ENCODE measurements at places on chromosomes 6 and 20.

DNA sequence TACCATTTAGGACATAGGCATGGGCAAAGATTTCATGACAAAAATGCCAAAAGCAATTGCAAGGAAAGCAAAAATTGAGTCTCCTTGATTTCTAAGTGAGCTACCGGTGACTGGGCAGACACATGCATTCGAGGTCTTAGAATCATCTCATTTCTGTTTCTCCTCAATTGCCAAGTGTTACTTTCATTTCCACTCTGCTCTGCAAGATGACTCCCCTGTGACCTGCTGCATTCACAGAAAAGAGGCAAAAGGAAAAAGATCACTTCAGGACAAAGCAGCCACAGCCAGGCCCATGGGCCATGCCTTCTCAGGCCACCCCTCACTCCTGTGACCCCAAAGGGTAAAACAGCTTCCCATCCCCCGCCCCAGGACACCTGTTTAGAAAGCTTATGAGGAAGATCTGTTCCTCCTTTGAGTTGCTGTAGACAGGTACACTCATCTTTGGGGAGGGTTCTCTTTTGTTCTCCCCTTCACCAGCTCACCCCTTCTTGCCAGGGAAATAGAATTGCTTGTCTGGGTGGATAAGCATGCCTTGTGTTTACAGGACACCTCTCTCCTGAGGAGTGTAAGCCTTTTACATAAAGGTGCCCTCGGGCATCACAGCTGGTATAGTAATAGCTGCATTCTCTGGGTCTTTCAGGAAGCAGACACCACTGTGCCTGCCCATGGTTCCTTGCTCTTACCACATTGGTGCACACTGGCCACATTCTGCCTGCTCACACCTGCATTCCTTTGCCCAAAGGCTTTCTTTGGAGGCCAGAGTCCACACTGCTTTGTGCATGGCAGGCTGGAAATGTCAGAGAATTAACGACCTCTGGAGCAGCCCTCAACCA, 105.0 kb downstream of the SLC24A3 start:
- no peak for DNase-seq

GRCh38 chr6:170041526-170041925, 249.4 kb downstream of the DLL1 start:
- DNase-seq = no peak

GRCh38 chr20:14410869-14411555, 73.6 kb upstream of the FLRT3 start:
- DNase-seq = no peak

DNA sequence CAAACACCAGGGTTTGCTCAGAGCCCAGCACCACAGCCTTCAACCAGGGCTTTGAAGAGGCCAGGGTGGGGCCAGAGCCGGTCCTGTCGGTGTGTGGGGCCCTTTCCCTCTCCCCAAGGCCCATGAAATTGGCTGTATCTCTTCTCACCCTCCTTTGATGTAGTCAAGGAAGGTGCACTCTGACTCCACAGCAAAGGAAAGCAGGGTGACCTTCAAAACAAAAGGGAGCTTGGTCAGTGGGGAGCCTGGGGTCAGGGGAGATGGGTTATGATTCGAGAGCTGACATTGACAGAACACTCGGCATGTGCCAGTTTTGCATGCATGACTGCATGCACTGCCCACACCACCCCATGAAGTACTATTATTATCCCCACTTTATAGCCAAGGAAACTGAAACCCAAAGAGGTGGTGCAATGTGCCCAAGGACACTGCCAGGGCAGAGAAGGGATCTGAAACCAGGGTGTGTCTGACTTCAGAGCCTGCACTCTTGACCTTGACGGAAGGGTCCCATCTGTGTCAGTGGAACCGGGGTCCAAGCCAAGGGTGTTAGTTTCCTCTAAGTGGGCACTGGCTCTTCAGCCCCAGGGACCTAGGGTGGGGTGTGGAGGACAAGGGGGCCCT, 55.4 kb downstream of the RAB44 start:
- DNase-seq = no peak

- no peak for DNase-seq
These were observed 320.7 kb downstream of the CBLN4 start for GRCh38 chr20:55684578-55684977.

GRCh38 chr6:111794727-111795452, 78.4 kb downstream of the FYN start:
- DNase-seq = no peak

- DNase-seq = no peak
These were observed 20.2 kb downstream of the GMEB2 start for GRCh38 chr20:63606686-63607085.

GRCh38 chr6:41066867-41067304, 5.3 kb downstream of the OARD1 start:
- DNase-seq = peak; percentile 79

DNA sequence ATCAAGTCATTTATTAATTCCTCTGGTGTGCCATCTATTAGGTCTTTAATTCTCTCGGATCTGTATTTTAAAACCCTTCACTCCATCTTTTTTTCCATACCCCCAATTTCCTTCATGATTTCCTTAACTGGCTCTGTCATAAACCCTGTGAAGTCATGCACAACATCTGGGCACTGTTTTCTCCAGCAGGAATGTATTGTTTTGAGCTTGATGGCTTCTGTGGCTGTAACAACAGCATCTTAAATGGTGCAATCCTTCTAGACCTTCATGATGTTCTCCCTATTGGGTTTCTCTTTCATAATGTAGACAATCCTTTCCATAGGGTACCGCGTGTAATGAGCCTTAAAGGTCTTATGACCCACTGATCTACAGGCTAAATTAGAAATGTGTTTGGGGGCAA, 29.0 kb downstream of the CDK19 start:
- no peak for DNase-seq

DNA sequence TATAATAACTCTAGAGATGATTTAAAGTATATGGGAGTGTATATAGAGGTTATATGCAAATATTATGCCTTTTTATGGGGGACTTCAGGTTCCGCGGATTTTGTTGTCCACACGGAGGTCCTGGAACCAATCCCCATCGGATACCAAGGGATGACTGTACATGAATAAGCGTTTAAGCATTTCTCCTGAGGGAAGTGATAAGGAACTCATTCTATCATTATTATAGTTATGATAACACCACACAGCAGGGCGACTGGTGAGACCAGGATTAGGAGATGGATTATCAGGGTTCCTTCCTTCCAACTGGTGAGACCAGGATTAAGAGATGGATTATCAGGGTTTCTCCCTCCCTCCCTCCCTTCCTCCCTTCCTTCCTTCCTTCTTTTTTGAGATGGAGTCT, 6.6 kb downstream of the ECI2 start:
- no peak for DNase-seq

GRCh38 chr20:38059832-38060231, 26.3 kb downstream of the RPRD1B start:
- no peak for DNase-seq

GRCh38 chr20:9200620-9201019, 131.7 kb downstream of the PLCB4 start:
- no peak for DNase-seq

GRCh38 chr6:11142296-11143027, 30.9 kb upstream of the ERVFRD-1 start:
- no peak for DNase-seq

DNA sequence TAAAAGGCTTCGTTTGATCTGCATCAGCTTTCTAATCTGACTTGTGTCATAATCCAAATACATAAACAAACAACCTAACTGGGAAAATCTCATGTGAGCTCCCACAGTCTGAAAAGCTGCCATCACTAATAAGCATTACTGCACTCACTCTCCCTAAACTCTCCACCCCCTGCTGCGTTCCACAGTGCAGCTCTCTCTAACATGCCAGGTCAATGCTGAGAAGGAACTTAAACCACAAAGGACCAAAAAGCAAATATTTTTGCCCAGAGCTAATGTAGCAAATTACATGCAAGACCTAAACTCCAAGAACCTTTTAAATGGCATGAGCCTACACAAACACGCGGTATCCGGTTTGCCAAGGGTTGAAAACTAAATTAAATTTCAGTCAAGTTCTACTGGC, 542.3 kb upstream of the JARID2 start:
- DNase-seq = no peak

GRCh38 chr20:56810141-56810540, 181.0 kb downstream of the TFAP2C start:
- DNase-seq = no peak

GRCh38 chr6:71321314-71321713, 32.7 kb downstream of the OGFRL1 start:
- DNase-seq = no peak

DNA sequence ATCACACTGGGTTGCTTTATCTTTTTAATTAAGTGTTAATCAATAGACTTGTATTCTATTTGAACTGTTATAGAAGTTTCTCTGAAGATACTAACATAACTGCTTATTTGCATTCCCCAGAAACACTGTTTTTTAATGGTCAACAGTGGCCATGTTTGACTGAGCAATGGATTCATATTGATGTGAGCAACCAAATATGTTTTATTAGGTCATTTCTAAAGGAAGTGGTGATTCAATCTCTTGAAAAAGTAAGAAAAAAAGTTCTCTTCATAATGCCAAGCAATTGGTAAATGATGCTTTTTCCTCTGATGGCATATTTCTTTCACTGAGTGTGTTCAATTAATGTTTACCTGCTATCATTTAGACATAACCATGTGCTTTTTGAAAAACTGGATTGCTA, 593.0 kb upstream of the CITED2 start:
- no peak for DNase-seq

- DNase-seq = peak; percentile 48
These were observed 843 bp downstream of the FBXO9 start for GRCh38 chr6:53066077-53066417.

DNA sequence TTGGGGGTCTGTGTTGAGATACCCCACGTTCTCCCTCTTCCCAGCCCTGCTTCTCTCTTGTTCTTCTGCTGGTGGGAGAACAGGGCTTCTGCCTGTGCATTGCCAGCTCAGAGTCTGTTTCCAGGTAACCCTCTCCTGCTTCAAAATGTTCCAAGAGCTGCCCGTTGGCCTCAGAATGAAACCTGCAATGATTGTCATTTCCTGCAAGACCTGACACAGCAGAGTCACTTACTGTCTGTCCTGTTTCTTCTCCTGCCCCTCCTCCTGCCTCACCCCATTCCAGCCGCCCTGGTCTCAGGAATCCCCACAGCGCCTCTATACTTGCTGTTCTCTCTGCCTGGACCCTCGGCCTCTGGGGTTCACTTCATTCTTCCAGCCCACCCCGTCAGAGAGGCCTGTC, 81.4 kb upstream of the ARID1B start:
- DNase-seq = no peak

- DNase-seq = no peak
These were observed 120.1 kb downstream of the SNX5 start for GRCh38 chr20:17848249-17849048.

- no peak for DNase-seq
These were observed 22.9 kb upstream of the AFDN start for GRCh38 chr6:167803816-167804215.

DNA sequence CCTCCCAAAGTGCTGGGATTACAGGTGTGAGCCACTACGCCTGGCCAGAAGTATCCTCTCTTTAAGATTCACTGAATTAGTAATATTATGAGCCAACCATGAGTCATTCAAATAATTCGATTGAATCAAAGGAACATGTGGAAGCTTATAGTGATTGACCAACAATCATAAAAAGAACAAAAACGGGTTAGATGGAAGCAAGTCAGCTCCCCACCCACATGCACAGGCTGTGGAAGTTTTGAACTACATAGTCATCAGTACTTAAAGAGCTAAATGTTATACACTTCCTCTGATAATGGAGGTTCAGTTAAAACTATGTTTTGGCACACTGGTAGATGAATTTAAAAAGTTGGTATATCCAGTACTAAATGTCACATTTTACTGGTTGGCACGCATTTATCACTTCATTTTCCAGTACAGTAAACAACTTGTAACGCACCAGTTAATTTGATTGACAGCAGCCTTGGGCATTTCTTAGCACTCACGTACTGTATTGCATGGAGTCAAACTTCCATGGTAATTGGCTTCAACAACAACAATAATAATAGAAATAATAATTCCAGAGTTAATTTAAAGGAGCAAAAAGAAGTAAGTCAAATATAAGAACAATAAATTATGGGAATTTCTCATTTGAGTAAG, 1107.3 kb upstream of the MAP3K7 start:
- DNase-seq = no peak

- no peak for DNase-seq
These were observed 537.5 kb downstream of the QKI start for GRCh38 chr6:163952005-163952404.

- DNase-seq = no peak
These were observed 211.4 kb upstream of the ECI2 start for GRCh38 chr6:4346659-4347333.

DNA sequence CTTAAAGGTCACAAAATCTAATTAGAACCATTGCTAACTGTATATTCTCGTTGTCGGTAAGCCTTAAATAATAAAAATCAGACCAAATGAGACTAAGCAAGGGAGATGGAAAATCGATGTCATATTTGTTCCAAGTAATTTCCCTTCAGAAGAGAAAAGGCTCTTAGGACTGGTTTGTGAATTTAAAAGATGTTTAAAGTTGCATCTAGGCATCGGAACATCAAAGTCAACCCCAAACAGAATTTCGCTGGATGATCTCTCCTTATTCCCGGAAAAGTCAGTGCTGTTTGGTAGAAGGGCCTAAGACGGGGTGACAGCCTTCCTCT, 63.8 kb downstream of the NPEPL1 start:
- DNase-seq = no peak

DNA sequence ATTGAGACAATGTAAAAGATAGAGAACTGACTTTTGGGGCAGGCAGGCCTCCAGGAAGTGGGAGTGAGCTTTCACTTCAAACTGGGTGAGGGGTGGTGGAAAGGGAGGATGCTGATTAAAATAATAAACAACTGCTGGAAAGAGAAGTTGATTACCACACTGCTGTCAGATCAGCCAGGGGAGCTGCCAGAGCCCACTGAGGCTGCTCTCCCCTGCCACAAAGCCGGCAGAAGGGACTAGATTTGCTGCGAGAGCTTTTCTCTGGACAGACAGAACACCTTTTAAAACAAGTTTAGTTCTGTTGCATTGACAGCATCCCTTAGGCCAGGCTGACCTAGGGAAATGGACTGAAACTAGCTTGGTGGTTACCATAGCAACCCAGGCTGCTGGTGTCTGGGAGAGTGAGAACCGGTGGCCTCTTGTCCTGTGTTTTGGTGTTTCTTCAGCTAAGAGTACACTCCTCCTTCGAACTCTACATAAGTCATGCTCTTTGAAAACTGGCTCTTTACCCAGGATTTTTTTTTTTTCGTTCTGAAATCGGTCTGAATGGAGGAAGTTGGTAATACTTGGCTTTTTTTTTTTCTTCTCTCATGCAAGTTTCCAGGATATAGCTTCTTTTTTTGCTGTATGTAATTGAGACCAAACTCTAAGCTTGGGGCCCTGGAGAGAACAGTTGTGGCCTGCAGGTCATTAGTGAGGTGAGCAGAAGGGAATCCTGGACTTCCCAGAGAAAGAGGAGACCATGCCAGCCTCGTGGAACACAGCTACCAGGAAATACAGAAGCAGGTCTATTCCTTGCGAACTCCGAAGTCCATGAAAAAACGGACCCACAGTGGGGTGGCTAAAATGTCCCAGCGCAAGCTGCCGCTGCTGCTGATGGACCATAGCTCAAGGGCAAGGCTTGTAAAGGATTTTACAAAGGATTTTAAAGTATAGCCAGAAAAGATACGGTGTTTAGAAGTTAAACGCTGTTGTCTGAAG, 374.4 kb downstream of the UTRN start:
- DNase-seq = peak; percentile 42

All from right lung (tissue), 10 donors.